ENCODE measurements at places on chromosomes 4 and X.

GRCh38 chrX:150903110-150903508 is 4.6 kb upstream of the CD99L2 start:
- DNase-seq, result no peak

GRCh38 chr4:143921181-143921580 is 15.8 kb upstream of the GYPE start:
- DNase-seq, result no peak

GRCh38 chr4:159607809-159608208 is 504.9 kb downstream of the RAPGEF2 start:
- no peak for DNase-seq

DNA sequence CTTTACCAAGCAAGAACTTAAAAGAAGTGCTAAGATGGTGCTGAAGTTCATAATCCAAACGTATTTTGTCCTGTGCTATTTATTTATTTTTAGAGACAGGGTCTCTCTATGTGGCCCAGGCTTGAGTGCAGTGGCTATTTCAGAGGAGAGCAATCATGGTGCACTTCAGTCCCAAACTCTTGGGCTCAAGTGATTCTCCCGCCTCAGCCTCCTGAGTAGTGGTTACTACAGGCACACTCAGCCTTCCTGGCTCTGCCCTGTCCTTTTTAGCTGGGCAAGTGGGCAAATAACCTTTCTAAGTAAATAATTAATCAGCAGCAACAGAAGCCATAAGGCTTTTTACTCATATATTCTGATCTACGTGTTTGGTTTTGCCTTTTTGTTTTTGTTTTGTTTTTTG is 2.6 kb downstream of the NSD2 start:
- no peak for DNase-seq

DNA sequence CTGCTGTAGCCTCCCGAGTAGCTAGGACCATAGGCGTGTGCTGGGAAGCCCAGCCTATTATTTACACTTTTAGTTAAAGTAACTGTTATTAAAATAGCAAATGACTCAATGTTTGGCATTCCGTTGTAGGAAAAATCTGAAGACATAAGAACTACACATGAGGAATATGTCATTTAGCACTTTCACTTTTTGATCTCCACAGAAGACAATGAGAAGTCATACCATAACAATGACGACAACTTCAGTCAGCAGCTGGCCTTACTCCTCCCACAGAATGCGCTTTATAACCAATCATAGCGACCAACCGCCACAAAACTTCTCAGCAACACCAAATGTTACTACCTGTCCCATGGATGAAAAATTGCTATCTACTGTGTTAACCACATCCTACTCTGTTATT is 6.7 kb downstream of the GPR34 start:
- DNase-seq, result no peak

DNA sequence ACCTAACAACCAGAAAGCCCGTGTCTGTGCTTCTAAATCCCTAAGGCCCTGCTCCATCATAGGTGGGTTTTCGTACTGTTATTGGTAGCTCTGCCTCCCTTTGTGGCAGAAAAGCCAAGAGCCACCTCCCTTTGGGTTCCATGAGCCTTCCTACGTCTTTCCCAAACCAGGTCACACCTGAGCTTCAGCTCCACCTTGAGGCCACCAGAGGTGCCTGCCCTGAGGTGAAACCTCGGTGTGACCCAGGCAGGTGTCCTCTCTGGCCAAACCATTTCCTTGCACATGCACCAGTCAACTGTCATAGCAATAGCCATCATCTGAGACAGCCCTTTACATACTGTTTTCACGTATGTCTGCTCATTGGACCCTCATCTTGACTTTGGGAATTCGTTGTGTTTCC is 188.0 kb upstream of the RBPJ start:
- no peak for DNase-seq
